ENCODE measurements at places on chromosomes 7 and 10.

GRCh38 chr10:96153070-96153469 is 23.0 kb downstream of the ZNF518A start:
- no peak for DNase-seq

GRCh38 chr7:33677556-33677955 is 227.8 kb upstream of the BMPER start:
- no peak for DNase-seq

DNA sequence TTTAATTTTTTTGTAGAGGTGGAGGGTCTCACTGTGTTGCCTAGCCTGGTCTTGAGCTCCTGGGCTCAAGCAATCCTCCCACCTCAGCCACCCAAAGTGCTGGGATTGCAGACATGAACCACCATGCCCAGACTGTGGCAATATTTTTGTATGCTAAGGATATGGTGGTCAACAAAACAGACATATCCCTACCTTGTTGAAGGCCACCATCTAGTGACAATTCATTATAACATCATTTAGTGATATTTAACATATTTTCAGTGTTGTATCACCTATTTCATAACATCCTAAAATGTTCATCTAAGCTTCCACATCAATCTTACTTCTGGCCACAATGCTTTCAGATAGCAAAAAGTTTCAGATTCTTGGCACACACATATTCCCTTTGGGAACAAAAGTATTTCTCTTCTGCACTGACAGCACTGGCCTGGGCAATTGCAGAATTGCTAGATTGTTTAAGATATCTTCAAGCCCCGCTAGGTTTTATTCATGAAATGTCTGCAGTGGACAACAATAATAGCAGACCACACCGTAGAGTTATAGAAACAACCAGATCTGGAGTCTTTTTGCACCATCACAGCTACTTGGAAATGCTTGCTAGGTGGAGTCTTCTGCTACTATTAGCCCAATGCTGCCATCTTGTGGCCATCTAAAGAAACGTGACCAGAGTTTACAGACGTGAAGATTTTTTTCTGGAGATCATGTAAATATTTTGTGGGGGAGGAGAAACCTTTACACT is 58.4 kb downstream of the DNAJC12 start:
- DNase-seq: peak; percentile 49

GRCh38 chr10:129626309-129626708 is 159.3 kb downstream of the MGMT start:
- DNase-seq: peak; percentile 8

- no peak for DNase-seq
Observed at GRCh38 chr10:6128087-6128486, 39.3 kb downstream of the RBM17 start.

- DNase-seq: no peak
Observed at GRCh38 chr10:104734433-104734832, 93.3 kb downstream of the SORCS3 start.

DNA sequence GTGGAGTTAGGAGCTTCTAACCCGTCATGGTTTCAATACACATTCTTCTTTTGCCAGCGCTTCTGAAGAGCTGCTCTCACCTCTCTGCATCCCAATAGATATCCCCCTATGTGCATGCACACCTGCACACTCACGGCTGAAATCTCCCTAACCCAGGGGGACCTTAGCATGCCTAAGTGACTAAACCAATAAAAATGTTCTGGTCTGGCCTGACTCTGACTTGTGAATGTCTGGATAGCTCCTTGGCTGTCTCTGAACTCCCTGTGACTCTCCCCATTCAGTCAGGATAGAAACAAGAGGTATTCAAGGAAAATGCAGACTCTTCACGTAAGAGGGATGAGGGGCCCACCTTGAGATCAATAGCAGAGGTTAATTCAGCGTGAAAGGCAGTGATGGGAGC is 22.4 kb downstream of the PRSS2 start:
- no peak for DNase-seq

DNA sequence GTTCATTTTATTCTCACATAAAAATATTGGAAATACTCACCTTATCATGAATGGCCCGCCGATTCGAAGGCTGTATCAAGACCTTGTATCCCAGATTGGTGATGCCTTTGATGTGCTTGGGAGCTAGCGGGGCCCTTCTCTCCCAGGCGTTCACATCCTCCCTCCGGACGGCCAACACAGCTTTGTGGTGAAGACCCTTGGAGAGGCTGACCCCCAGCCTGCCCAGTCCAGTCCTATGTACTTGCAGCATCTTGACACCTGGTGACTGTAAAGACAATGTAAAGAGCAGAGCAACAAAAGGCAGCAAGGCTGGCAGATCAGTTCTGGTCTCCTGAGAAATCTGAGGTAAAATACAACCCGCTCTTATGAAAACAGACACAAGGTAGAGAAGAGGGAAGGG is 10.6 kb downstream of the AASS start:
- no peak for DNase-seq

- DNase-seq: no peak
Observed at GRCh38 chr10:130062976-130063375, 47.7 kb downstream of the C10orf143 start.

DNA sequence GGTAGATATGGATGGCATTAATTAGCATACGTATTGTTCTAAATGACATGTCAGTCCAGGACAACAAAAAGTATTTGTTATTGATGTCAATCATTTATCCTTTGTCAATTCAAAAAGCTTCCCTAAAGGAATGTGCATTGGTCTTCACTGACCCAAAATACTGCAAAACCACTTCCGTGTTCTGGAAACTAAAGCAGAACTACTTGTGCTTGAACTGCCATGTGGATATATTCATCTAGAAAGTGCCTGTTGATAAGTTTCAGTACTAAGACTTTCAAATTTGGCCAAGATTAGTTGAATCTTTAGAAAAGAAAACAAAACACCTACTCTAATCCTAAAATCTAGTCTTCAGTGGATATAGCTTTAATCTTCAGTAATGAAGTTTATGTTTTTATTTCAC is 242.1 kb upstream of the PPP1R3A start:
- DNase-seq: no peak

DNA sequence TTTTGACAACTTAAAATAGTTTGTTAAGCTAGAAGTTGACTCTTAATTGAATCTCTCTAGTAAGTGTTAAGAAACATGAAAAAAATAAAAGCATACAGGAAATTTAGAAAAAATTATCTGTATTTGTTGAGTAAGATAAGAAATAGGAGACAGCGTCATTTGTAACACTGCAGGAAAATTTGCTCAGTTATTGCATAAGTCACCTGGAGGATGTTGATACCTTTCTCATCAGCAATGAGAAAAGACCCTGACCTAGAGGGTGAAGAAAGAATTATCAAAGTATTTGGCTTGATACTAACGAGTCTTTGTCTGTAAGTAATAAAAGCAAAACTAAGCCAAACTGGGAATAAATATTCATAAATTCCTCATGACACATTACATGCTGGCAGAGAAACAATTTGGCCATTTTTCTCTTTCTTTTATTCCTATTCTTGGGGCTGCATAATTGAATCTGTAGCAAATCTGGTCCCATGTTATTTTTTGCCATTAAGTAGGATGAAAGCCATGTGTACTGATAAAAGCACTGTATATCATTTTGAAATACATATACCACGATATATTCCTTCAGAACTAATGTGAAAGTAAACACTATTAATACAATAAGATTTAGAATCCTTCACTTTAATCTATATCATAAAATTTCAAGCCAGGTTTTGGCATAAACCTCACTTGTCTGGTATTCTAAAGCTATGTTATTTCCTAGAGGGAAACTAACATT is 362.8 kb downstream of the THSD7A start:
- no peak for DNase-seq

DNA sequence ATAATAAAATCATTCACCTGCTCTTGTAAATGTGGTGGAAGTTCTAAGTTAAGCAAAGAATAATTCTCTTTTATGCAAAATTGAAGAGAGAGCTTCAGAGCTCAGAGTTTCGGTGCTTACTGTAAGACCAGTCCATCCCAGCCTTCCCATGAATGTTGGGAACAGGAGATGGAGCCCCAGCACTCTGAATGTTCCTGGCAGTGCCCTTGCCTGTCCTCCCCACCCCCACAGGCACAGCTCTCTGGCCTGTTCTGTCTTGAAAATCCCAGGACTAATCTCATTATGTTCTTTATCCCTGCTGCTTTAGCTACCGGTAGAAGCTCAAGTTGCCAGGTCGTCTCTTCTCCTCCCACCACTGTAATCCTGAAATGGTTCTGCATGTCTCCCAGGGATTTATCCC is 29.1 kb upstream of the LHFPL3 start:
- no peak for DNase-seq

- no peak for DNase-seq
Observed at GRCh38 chr10:114259824-114260223, 20.8 kb downstream of the VWA2 start.

DNA sequence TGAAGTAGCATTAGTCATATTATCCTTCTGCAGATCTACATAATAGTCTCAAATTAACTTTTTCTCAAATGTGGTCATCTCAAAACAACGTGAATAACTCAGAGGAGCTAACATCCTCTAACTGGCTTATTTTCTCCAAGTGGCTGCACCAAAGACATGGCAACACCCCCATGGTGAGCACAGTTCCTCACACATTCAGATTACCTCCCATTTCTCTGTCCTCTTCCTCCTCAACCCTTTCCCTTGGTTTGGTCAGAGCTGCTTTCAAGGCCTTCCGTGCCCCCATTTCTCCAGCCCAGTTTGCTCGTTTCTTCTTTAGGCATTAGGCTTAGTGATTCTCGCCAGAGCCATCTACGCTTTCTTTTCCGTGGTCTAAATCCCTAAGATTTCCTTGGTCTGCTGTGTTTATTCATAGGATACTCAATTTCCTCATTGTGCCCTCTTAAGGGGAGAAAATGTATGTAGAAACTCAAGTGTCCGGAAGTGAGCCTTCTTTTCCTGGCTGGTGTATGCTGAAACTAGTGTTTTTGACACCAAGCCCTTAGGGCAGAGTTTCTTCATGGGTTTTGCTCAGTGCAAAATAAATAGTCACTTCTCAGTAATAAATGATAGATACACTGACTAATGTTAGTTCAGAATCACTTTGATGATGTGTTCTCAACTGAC is 2.6 kb downstream of the MET start:
- DNase-seq: no peak

GRCh38 chr10:19993714-19994315 is 177.6 kb downstream of the PLXDC2 start:
- no peak for DNase-seq

DNA sequence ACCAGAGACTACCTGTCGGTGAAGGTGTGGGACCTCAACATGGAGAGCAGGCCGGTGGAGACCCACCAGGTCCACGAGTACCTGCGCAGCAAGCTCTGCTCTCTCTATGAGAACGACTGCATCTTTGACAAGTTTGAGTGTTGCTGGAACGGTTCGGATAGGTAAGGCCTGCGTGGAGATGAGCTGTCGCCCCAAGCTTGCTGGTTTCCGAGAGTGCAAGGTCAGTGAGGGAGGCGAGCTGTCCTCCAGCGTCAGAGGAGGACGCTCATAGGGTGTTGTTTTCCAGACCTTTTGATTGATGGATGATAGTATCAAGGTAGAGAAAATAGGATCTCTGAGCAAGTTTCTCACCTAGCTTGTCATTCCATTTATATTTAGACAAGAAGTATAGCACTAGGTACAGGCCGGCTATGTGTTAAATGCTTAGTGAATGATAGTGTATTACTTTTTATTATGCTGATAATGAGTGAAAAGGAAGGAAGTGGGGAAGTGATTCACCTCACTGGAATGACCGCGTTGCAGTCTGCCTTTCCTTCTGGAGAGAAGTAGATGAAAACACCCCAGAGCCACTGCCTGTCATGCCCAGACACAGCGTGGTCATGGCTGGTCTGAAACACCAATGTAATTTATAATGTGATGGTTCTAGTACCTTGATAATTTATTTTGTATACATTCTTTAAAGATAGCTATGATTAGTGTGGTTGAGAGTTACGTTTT is 33.9 kb downstream of the BNIP3 start:
- no peak for DNase-seq

GRCh38 chr7:121517591-121517990 is 121.5 kb upstream of the FAM3C start:
- no peak for DNase-seq

- no peak for DNase-seq
Observed at GRCh38 chr7:69996121-69996520, 397.8 kb downstream of the AUTS2 start.

DNA sequence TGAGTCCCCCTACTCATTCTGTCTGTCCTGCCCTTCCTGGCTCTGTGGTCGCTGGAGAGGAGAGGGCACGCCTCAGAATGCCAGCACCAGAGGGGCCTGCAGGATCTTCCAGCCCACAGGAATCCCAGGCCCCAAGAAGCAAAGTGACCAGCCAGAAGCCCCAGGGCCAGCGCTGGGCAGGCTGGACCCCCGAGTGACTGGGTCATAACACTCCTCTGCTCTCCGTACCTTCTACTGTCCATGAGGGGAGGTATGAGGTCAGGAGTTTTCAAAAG is 102.6 kb upstream of the GPR26 start:
- no peak for DNase-seq

DNA sequence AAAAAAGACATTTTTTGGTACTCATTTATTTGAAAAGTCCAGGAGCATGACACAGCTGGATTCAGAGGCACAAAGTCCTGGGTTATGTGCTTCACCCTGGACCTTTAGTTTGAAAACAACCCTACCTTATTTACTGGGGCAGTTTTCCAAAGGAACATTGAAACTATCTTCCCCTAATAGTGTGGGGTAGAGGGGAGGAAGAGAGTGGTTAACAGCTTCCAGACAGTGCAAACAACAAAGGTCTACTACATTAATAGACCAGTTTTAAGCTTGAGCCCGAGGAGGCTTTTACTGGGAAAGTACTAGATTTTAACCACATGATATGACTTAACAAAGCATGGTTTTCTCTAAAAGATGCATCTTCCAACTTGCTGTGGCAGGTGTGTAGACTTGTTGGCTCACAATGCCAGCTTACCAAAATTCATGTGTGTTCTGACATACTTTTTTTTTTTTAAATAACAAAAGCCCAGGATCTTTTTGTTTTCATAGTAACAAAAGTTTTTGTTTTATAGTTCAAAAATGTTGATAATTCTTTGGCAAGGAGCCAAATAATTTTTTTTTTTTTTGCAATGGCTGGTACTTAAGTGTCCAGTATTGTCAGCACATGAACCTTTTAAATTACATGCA is 1.8 kb downstream of the GSTO1 start:
- no peak for DNase-seq

GRCh38 chr7:43076189-43076605 is 36.2 kb upstream of the HECW1 start:
- DNase-seq: no peak

- DNase-seq: no peak
Observed at GRCh38 chr7:31493714-31494181, 20.1 kb upstream of the ITPRID1 start.

GRCh38 chr7:388961-389701 is 99.2 kb downstream of the FOXL3 start:
- no peak for DNase-seq

GRCh38 chr7:69682518-69682917 is 84.2 kb downstream of the AUTS2 start:
- DNase-seq: no peak

GRCh38 chr10:92696606-92697383 is 7.0 kb downstream of the HHEX start:
- DNase-seq: no peak

- no peak for DNase-seq
Observed at GRCh38 chr7:20906801-20907453, 120.2 kb upstream of the SP8 start.
